Stimulated activated CD4-positive, alpha-beta T cell treated with anti-CD3 and anti-CD28 coated beads, Interleukin-15, amount 100 ng/mL, for 1 hour (primary cell): ENCODE measurements at places on chromosomes 2 and 18.

GRCh38 chr2:102056079-102056581, 64.4 kb downstream of the IL1R2 start:
- DNase-seq = no peak

DNA sequence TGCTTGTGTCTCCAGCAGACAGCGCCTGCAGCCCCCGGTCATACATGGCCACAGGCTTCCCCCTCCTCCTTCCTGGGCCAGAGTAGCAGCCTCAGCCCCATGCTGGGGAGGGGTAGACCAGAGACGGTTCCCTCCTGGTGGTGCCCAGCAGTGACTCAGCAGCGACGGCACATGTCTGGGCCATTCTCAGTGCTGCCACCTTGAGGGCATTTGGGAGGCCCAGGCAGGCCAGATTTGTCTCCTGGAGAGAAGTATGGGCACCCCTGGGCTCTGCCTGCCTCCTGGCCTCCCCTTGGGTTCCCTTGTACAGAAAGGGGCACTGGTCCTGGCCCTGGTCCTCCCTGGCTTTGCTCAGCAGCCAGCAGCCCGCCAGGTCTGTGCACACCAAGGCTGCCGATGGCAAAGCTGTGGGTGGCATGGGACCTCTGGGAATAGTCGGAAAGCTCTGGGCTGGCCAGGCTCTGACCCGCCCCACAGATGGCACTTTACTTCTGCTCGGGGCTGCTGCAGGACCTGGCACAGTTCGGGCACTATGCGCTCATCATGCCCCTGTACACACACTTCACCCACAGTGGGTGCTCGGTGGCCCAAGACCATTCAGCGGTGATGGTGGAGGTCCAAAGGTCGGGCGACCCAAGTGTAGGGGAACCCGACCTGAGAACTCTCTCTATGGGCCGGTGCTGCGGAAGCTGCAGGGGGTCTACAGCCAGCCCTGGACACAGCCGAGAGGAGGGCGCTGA, 11.4 kb upstream of the ALPI start:
- DNase-seq = peak; percentile 52

GRCh38 chr2:464562-465309, 176.8 kb upstream of the ALKAL2 start:
- DNase-seq = no peak

GRCh38 chr2:84534225-84534624, 17.9 kb downstream of the DNAH6 start:
- no peak for DNase-seq

GRCh38 chr2:205657579-205657978, 24.7 kb upstream of the NRP2 start:
- no peak for DNase-seq

GRCh38 chr2:197929008-197929885, 124.9 kb downstream of the PLCL1 start:
- DNase-seq = no peak
